ENCODE measurements at places on chromosomes 7 and 10.

GRCh38 chr7:94440451-94441039 lies 45.9 kb downstream of the COL1A2 start:
- no peak for DNase-seq

DNA sequence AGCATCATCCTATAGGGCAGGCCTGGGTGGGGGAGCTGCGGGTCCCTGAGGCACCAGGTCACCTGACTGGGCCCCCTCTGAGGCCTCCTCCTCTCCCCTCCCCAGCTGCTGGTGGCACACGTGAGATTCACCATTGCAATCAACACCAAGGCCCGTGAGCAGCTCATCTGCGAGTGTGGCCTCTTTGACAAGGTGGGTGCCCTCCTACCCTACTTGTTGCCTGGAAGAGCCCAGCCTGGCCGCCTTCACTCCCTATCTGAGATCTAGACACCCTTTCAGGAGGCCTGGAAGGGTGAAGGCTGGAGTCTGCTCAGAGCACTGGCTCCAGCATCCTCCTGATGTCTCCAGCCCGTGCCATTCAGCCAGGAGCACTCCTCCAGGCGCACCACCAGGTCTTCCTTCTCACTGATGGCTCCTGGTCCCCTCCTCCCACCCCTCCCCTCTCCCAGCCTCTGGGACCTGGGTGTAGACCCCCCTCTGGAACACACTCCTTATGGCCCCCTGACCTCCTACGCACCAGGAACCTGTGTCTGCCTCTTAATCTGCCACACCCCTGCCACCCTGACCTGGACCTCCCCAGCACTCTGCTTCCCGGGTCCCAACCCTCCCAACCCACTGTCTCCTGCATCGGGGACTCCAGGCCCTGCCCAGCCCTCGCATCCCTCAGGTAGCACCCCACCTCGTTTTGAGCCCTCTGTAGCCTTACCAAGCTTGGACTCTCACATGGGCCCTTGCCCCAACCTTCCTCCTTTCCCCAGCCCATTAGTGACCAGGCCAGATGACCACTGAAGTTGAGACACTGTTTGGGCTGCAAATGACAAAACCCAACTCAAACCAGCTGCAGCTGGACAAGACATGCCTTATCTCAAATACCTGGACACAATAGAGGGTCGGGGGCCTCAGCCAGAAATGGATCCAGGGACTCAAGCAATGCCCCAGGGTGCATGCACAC lies 67.5 kb downstream of the ALOX5 start:
- no peak for DNase-seq

GRCh38 chr10:79345241-79346011 lies 1.8 kb upstream of the PPIF start:
- no peak for DNase-seq

GRCh38 chr10:945778-946177 lies 14.3 kb upstream of the LARP4B start:
- DNase-seq, result no peak

- DNase-seq, result no peak
Measured at GRCh38 chr7:5394264-5395105, 29.1 kb downstream of the TNRC18 start.

GRCh38 chr10:13087986-13088618 lies 11.9 kb upstream of the OPTN start:
- DNase-seq, result no peak

DNA sequence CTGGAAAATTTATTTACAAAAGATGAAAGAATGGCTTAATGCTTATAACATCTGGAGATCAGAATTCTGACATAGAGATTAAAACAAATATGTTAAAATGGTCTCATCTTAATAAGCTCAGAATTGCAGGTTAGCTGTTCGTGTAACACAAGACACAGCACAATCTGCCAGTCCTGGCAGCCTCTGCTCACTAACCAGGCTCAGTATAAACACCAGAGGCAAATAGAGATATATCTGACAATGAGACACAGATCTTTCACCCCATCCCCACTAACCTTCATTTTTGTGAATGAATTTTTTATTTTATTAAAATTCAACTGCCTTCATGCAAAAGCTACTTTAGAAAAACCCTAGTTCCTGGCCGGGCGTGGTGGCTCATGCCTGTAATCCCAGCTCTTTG lies 51.8 kb downstream of the RELN start:
- DNase-seq, result no peak

DNA sequence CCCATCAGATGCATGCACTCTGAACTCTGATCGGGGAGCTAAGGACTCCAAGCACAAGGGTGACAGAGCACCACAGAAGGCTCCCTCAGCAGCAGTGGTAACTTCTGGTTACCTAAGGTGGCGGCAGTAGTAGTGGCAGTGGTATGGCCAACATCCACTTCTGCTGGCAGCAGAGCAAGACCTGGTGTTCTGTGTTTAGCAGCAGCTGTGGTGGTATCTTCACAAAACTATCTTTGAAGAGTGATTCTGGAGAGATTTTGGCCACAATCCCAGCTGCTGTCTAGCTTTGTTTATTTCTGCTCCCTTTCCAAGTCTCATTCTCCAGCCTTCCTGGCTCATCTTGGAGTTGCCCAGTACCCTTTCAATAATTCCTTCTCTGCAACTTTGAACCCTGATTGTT lies 102.4 kb upstream of the LRGUK start:
- DNase-seq, result no peak

DNA sequence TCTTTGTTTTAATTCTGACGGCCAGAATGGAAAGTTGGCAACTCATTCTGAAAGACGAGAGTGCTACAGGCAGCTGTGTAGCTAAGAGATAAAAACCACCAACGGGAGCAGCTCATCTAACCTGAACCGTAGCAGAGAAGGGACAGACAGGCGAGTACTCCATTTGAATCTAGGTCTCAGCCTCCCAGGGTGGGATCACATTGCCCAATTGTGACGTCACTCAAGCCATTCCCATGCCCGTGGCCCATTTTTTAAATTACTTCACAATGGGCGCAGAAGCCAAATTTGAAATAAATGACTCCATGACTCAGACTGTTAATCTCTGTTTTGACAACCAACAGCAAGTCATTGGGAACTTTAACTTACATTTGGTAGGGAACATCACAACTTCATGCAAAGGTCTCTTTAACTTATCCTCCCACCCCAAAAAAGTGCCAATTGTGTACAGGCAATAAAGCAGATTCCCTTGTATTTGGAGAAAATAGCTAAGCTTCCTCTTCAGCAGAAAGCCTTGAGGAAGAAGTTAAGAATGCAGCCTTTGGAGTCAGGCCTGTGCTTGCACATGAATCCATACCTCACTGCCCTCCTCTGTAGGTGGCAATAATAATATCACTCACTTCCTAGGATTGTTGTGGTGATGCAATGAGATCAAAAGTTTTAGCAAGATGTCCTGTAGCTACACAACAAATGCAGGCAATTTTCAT lies 93.2 kb upstream of the KIF5B start:
- no peak for DNase-seq

DNA sequence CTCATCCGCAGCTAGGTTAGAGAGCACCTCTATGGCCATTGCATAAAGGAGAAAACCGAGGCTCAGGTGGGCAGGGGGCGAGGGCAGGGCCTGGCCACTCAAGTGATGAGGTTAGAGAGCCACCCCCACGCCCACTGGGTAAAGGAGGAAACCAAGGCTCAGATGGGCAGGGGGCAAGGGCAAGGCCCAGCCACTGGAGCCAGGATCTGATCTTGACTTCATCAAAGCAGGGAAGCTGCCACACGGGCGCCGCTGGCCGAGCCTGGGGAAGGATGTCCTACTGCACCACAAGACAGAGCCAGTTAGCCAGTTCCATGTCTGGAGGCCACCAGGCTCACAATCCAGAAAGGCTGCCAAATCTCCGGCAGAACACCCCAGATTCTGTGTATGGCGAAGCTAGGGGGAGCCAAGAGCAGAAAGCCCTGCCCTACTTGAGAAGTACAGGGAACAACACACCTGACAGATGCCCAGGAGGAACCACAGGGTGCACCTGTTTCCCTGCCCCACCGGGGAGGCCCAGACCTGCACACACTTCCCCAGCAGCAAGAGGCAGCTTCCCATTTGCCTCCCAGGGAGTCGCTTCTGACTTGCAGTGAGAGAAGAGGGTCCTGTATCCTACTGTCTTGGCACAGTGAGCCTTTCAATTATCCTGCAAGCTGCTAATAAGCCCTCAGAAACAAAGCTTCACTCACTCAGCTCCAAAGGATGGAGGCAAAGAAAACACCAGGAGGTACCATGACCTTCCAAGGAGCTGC lies 101.9 kb downstream of the TNS3 start:
- no peak for DNase-seq

DNA sequence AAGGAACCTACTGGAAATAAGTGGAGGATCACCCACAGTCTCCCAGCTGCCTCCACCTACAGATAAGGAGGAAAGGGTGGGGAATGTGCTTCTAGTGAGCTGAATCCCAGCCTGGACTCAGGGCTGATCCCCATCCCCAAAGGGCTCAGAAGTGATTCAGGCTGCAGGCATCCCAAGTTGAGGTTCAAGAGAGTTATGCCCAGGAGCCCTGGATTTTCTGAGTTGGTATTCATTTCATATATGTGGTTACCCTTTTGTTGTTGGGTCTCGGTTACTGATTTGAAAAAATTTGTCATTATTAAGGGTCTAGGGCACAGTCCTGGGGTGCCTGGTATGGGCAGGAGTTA lies 30.0 kb upstream of the SRGN start:
- DNase-seq, result no peak

DNA sequence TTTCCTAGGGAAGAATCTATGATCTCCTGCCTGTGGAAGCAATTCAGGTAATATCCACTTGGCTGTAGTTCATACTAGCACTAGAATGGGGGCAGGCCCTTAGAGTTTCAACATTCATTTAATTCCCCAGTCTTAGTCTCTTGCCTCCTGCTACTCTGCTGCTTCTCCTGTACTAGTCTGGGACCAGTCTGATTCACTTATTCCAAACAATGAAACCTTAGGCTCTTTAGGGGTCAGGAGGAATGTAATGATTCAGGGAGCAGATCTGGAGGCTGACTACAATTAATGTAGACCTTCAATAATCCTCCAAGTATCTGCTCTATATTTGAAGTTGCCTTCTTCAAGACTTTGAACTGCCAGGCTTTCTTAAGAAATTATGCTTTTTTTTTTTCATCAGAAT lies 101.8 kb downstream of the GNAT3 start:
- DNase-seq, result no peak

- DNase-seq, result no peak
Measured at GRCh38 chr10:123761666-123762230, 95.6 kb downstream of the GPR26 start.

DNA sequence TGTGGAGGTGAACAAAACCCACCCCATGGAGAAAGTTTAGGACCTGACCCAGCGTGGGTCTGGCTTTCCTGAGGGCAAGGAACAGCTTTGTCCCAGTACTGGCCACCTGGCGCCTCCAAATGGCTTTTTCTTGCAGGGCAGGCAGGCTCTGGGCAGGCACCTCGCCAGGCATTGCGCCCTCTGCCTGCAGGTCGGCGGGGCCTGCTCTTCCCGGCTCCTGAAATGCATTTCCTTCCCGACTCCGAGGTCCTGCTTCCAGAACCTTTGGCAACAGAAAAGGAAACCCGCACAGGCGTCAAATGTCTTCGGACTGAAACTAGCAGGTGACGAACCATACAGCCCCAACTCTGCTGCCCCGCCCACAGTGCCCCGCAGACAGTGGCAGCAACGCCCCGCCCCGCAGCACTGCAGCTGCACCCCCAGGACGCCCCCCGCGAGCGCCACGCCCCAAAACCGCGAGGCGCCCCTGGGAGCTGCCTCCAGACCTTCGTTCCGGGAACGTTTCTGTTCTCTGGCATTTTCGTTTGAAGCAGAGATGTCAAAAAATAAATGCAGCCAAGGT lies 65.5 kb downstream of the C10orf143 start:
- DNase-seq, result no peak

- no peak for DNase-seq
Measured at GRCh38 chr10:111247781-111248389, 171.1 kb downstream of the ADRA2A start.

GRCh38 chr7:132102391-132102790 lies 473.9 kb downstream of the PLXNA4 start:
- no peak for DNase-seq

GRCh38 chr7:4024133-4024532 lies 658.0 kb upstream of the FOXK1 start:
- DNase-seq, result no peak

GRCh38 chr10:44020322-44021111 lies 364.4 kb downstream of the CXCL12 start:
- DNase-seq, result no peak

Data from esophagus squamous epithelium (tissue), 5 donors.